ENCODE measurements at places on chromosomes 12 and 14.

DNA sequence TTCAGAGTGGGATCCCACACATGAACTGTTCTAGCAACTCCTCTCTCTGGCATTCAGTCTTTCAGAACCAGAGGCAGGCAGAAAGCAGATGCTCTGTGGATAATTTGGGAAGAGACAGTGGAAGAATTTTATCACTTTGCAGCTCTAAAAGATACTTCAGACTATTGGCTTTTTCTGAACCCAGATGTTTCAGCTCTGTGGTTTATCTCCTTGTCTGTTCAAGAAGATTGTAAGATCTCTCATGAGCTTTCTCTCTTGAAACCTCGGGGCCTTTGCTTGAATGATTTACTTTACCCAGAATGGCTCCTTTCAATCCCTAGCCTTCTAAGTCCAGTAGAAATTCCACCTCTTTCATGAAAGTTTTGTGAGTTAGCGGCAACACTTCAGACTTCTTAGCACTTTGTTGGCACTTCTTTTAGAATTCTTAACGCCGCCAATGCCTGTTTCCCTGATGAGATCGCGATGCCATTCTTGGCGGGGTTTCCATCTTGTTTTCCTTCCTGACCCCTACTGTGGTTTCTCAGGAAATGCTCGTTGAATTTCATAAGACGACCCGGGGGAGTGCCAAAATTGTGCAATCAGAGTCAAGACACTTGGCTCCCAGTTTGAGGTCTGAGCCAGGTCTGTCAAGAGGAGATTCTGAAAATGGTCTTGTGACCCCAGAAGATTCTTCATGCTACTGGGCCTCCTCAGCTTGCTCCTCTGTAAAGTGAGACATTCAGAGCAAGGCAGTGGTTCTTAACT, 107.0 kb upstream of the PRICKLE1 start:
- no peak for DNase-seq

DNA sequence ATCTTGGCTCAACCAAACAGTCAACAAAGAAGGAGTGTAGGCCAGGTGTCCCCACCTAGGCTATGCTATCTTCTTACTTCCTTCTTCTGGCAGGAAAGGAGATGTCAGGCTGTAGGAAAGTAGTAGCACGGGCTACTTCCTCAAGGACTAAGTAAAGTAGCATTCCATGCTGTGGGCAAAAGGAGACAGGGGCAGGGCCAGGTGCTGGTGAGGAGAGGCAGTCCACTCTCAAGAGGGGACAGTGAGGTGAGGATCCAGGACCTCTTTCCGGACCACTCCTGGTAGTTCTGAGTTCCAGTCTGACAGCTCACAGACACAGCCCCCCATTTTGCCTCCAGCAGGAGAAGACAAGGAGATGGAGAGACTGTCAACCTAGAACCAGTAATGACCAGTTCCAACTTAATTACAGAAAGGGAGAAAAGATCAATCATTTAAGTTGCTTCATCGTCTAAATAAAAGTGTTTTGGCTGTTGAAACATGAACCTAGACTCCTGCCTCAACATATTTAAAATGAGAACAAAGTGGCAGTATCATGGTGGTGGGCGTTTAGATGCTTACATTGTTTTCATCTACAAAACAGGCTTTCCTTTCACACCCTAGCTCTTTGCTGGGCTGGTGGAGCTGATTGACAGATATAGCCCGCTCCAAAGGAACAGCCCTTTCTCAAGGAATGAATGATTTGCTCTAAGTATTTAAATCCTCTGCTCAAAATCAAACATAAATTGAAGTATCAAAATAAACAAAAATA, 5.1 kb upstream of the SSTR1 start:
- DNase-seq = no peak

DNA sequence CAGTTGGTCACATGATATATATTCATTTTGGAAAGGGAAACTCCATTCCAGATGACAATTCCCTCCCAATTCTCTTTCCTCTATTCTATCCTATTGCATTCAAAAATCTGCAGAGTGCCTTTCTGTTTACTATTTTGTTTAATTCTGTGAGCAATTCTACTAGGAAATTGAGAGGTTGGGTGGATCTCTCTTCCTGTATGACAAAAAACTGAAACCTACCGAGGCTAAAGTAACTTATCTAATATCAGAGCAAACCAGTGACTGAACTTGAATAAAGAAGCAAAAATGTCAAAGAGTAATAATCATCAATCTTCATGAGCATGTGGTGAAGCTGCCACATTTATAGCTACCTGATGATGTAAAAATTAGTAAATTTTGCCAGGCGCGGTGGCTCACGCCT, 16.6 kb upstream of the ACTN1 start:
- DNase-seq = no peak

- DNase-seq = no peak
These were observed 60.1 kb downstream of the TAOK3 start for GRCh38 chr12:118312578-118312977.

- no peak for DNase-seq
These were observed 330.6 kb upstream of the MDGA2 start for GRCh38 chr14:48005986-48006385.

DNA sequence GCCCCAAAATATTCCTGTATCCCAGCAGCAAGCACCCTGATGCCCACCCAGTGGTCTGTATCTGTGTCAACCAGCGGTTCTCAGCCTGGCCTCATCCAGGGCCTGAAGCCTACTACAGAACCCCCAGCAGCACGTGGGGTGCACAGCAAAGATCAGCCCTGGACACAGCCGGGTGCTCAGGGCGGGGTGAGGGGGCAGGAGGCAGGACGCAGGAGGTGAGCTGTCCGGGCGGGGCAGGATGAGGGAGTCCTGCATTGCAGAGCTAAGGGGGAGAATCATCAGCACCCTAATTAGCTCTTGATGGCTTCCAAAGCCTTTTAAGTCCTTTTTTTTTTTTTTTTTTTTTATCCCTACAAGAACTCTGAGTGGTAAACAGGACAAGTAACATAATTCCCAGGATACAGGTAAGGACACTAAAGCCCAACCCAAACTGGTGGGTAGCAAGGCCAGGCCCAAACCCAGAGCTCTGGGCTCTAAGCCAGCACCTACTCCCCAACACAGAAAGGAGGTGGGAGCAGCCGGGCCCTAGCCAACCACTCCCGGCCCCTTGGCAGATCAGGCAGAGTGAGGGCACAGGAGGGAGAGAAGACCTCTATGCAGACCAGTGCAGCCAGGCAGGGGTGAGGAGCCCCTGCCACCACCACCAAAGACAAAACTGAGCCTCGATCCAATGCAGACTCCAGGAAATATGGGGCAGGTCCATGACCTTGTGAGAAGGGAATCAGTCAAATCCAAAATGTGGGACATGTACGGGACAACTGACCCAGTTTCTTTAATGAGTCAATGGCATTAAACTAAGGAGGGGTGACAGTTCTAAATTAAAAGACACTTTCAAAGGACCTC, 32.3 kb upstream of the EIF5 start:
- DNase-seq = no peak

- DNase-seq = no peak
These were observed 52.6 kb downstream of the EIF2S3B start for GRCh38 chr12:10558301-10558700.

DNA sequence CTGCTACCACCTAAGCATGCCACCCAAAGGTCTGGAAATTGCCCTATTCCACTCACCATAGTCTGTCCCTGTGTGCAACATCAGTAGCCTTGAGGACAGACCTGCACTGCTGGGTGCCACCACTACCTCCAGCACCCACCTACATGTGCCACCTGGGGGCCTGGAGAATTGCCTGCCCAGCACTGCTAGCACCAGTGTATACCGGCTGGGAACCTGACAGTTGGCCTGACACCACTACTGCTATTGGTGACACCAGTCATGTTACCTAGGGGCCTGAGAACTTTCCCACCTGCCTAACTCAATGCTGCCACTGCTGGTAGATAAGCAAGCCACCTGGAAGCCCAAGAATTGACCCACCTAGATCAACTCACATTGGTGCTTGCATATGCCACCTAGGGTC, 60.8 kb downstream of the CD163L1 start:
- DNase-seq = no peak

DNA sequence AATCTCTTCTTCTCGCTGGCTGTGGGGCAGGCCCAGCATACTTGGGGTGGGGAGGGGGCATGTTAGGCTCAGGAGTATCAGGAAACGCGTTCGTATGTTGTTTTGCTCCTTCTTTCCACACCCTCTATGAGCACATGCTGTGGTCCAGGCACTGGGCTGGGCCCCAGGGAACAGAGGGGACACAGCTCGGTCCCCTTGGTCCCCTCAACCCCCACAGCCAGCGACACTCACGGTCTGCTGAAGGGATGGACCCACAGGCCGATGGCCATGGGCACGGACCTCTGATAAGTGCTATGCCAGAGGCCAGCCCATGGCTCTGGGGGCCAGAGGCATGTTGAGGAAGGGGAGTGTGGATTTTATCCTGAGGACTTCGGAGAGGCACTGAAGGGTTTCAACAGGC, 6.2 kb downstream of the IFI27 start:
- no peak for DNase-seq

GRCh38 chr12:57459750-57460467, at the start of gene GLI1:
Gene GLI1 (plus strand): TSS chr12:57459785. CDS start chr12:57463692, 3,907 bp downstream.
- DNase-seq = no peak

GRCh38 chr12:122206976-122207375, 3.5 kb downstream of the B3GNT4 start:
- DNase-seq = no peak

DNA sequence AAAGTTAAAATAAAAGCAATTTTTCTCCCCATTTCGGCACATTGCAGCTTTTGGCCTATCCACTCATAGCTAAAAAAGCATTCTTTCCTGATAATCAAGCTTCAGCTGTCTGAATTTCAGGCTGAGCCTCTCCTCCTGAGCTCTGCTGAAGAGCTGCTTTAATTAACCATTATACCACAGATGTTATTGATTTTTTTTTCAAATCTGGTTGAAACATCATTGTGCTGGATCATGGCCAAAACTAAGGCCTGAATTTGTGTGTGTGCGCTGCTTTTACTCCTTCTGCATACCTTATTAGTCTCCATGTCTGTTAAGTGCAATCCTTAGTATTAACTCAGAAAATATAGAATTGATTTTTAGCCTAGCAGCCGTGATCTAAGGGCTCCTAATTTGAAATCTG, 52.3 kb downstream of the MBIP start:
- no peak for DNase-seq

Measured in stimulated activated CD4-positive, alpha-beta T cell treated with anti-CD3 and anti-CD28 coated beads, Interleukin-12 subunit alpha, Interleukin-12 subunit beta, amount 100 ng/mL, for 4 hours (primary cell).